ENCODE measurements at places on chromosomes 13 and 19.

GRCh38 chr13:33218426-33218825, 67.1 kb downstream of the STARD13 start:
- no peak for DNase-seq

- DNase-seq = peak; percentile 41
Measured at GRCh38 chr13:51523082-51523518, 61.2 kb upstream of the WDFY2 start.

- no peak for DNase-seq
Measured at GRCh38 chr13:87123987-87124784, 547.0 kb upstream of the SLITRK5 start.

DNA sequence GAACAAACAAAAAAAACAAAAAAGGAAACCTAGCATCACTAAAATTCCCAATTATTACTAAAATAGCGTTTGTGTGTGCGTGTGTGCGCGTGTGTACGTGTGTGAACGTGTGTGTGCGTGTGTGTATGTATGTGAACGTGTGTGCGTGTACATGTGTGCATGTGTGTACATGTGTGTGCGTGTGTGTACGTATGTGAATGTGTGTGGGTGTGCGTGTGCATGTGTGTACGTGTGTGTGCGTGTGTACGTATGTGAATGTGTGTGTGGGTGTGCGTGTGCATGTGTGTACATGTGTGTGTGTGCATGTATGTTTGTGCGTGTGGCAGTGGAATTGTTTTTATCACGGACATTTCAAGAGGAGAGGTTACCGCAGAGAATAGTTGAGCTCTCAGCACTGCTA, 21.6 kb downstream of the CATSPERD start:
- no peak for DNase-seq

- DNase-seq = no peak
Measured at GRCh38 chr13:46639033-46639981, 86.3 kb downstream of the LRCH1 start.

- peak; percentile 94 for DNase-seq
Measured at GRCh38 chr19:3984908-3985642, at the start of gene EEF2. Gene EEF2 (minus strand): TSS chr19:3985463. CDS start chr19:3985380, 83 bp downstream.

DNA sequence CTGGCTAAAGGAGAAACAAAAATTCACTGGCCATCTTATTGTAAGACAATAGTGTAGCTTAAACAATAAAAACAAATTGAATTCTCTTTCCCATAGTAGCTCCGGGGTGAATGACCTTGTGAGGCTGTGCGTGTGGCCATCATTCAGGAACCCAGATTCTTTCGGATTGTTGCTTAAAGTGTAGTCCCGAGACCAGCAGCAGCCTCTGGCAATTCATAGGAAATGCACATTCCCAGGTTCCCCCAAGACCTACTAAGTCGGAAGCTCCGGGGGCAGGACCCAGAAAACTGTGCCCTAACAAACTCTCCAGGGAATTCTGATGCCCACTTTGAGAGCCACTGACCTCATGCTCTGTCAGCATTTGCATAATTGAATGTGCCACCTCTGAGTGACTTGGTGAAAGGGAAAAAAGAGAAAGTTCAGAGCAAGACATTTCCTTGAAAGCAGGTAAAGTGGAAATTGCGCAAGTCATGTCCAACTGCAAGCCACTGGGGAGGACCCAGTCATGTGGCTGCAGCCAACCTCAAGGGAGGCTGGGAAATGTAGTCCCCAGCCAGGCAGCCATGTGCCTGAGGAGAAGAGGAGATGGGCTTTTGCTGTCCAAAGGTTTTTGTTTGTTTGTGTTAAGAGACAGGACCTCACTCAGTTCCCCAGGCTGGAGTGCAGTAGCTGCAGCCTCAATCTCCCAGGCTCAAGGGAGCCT, 50.7 kb upstream of the PNMA8B start:
- DNase-seq = no peak

- no peak for DNase-seq
Measured at GRCh38 chr13:95559100-95559499, 6.6 kb downstream of the CLDN10 start.

- peak; percentile 32 for DNase-seq
Measured at GRCh38 chr13:48220981-48221685, 11.9 kb upstream of the ITM2B start.

GRCh38 chr13:60887711-60888110, 490.7 kb downstream of the TDRD3 start:
- DNase-seq = no peak

DNA sequence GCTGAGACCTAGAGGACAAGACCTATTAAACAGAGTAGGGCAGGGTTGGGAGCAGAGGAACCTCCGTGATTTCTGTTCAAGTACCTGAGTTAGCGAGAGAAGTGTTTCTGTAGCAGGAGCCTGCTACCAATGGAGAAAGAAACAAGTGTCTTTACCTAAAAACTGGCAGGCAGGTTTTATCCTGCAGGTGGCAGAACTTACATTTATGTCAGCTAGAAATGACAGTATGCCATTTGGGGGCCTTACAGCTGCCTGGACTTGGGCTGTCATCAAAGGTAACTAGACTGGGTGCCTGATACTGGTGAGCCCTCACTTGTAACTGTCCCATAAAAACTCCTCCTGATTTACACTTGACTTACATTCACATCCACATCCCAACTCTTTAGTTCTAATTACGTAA, 185.3 kb upstream of the MIR17HG start:
- DNase-seq = no peak

GRCh38 chr13:93378184-93378583, 151.6 kb downstream of the GPC6 start:
- no peak for DNase-seq

GRCh38 chr19:752652-753517, 2.0 kb downstream of the MISP start:
- DNase-seq = no peak

GRCh38 chr19:1324806-1325567, 39.3 kb downstream of the EFNA2 start:
- DNase-seq = no peak

DNA sequence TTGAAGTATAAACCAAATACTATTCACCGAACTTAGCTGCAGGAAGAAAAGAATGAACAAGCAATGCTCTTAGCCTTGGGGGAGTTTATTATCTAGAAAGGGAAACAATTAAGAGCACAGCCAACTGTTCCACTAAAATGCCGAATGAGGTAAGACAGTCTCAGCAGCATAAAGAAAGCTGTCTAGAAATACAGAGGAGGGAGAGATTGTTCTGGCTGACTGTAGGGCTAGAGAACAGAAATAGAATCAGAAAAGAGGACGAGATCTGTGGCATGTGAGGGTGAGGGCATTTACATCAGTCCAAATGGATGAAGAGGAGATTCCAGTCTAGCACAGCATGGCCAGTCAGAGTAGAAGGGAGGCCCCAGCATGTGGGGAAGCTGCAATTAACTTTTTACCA, 56.8 kb upstream of the TNFRSF19 start:
- no peak for DNase-seq

- no peak for DNase-seq
Measured at GRCh38 chr19:57512845-57513244, 13.1 kb downstream of the ZNF773 start.

GRCh38 chr19:3057275-3057714, 5.0 kb downstream of the TLE5 start:
- no peak for DNase-seq

DNA sequence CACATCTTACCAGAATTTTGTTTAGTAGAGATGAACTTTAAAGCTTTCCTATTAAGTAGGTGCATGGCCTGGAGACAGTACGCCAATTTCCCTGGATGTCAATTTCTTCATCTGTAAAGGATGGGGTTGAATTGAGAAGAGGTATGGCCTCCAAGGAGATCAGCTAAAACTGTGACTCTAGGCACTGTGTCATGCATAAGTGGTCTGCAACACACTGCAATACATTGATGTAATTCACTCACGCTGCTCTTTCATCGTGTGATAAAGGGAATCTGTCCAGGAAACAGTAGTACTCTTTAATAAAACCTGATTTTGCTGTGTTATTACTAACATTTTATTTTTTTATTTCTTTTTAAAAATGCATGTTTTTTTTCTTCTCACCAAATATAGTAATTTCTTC, 795.8 kb downstream of the DIAPH3 start:
- DNase-seq = no peak

- DNase-seq = no peak
Measured at GRCh38 chr13:110155072-110155471, 151.9 kb downstream of the COL4A1 start.

- DNase-seq = no peak
Measured at GRCh38 chr19:46388311-46389095, 24.9 kb downstream of the CCDC8 start.

GRCh38 chr19:33621065-33621785, 528 bp upstream of the CHST8 start:
- DNase-seq = no peak

GRCh38 chr13:38213314-38213713, 136.3 kb upstream of the UFM1 start:
- DNase-seq = no peak

GRCh38 chr13:74443631-74444030, 309.4 kb upstream of the KLF12 start:
- no peak for DNase-seq

DNA sequence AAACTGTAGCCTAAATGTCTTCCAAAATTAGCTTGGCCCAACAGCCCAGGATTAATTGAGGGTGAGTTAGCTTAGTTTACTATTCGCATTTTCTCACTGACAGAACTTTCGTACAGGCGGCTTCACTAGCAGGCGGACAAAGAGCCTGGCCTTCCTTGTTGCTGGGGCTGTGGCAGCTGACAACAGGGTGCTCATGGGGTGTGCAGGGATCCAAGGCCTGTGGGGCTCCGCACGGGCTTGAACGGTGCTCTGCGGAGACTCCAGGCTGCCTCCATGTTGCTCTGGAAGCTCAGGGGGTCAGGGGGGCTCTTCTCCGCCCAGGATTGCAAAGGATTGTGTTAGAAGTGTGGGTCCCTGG, 36.3 kb upstream of the DPRX start:
- DNase-seq = no peak

DNA sequence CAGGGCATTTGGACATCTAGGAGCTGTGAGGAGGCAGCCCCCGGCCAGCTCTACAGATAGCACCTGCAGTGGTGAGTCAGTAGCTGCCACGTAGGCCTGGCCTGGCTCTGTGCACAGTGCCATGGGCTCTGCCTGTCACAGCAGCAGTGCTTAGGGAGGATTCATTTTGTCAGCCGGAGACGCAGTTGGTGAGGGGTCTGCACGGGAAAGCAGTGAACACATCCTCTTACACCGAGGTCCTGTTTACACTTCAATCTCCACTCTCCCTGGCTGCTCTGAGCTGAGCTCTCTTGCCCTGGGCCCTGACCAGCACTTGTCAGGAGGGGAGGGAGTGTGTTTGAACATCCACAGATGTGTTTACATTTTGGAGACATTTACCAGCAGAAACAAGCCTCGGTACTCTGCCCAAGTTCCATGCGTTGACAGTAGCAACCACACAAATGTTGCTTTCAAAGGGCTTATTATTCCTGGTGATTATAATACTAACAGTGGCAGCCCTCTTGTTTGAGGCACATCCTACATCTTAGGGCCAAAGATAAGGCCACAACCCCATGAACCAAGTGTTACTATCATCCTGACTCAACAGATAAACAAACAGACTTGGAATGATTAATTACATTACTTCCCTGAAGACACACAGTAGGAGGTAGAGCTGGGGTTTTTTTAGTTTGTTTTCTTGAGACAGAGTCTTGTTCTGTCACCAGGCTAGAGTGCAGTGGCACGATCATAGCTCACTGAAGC, 148.9 kb downstream of the USP12 start:
- DNase-seq = no peak

- no peak for DNase-seq
Measured at GRCh38 chr19:9645472-9645871, 24.4 kb upstream of the ZNF561 start.

DNA sequence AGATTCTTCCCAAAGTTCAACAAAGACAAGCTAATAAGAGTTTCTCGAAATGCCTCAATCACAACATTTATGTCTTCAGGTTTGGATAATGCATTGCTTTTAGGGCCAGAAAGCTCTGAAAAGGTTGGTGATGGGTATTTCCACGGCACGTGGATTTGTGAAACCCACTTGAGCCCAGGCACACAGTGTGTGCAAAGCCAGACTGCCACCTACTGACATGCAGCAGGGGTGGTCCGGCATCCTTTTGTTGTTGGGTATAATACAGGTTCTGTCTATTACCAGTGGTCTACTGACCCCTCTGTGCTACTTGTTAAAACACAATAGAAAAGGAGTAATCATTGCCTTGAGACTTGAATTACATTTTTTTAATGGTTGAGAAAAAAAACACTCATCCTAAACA, 225.6 kb downstream of the RAP2A start:
- no peak for DNase-seq

DNA sequence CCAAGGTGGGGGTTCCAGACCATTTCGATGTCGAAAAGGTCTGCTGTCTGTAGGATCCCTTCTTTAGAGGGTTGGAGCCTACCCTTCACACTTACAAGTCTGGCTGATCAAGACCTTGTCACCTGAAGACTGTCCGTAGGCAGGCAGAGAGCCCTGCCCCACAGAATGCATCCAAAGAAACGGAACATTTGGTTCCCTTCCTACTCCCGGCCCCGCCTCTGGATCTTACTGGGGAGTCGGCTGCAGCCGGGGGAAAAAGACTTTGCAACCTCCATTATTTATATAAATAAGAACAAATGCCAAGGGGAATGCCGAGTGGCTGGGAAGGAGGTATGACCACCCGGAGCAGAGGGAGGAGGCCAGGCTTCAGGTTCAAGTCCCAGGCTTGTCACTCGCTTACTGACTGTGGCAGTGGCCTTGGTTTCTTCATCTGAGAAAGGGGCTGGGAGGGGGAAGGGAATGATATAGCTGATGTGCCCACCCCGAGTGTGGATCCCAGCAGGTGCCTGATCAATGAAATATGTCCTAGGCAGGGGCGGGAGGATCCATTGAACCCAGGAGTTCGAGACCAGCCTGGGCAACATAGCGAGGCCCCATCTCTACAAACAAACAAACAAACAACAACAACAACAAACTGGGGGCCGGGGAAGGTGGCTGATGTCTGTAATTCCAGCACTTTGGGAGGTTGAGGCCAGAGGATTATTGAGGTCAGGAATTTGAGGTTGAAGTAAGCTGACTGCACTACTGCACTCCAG, 48.7 kb downstream of the RFX2 start:
- no peak for DNase-seq

DNA sequence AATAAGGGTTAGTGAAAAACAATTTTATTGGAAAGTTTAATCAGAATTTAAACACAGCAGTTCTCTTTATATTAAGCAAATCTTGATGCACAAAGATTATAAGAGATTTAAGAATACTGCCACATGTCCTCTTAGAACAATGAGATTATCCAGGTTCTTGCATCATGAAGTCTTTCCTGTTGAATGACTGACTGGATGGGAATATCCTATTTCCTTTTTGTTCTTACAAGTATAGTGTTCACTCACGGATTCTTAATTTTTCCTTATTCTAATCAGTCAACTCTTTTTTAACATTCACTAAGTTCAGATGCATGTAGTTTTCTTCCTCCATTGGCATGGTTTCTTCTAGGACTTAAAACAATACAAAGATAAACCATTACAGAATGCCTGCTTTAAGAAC, 10.1 kb downstream of the URI1 start:
- DNase-seq = no peak

GRCh38 chr13:78054157-78054556, 135.5 kb upstream of the EDNRB start:
- no peak for DNase-seq
